T-helper 17 cell (primary cell): ENCODE measurements at places on chromosomes 5 and 9. TPM values are rescaled to one million over a fixed set of nuclear protein-coding genes. Genes with fewer than 3 reads are reported as not detected.

The TYRP1 gene
- not detected for total RNA-seq

The ANKH gene
- total RNA-seq: 109 TPM

The DAB2 gene
- 37.2 TPM for total RNA-seq

The IFNA21 gene
- not detected for total RNA-seq

The EXOSC3 gene
- total RNA-seq: 26.2 TPM

The ESM1 gene
- not detected for total RNA-seq

The AK6 gene
- 12.6 TPM for total RNA-seq
